ENCODE measurements at places on chromosomes 5 and 9.

DNA sequence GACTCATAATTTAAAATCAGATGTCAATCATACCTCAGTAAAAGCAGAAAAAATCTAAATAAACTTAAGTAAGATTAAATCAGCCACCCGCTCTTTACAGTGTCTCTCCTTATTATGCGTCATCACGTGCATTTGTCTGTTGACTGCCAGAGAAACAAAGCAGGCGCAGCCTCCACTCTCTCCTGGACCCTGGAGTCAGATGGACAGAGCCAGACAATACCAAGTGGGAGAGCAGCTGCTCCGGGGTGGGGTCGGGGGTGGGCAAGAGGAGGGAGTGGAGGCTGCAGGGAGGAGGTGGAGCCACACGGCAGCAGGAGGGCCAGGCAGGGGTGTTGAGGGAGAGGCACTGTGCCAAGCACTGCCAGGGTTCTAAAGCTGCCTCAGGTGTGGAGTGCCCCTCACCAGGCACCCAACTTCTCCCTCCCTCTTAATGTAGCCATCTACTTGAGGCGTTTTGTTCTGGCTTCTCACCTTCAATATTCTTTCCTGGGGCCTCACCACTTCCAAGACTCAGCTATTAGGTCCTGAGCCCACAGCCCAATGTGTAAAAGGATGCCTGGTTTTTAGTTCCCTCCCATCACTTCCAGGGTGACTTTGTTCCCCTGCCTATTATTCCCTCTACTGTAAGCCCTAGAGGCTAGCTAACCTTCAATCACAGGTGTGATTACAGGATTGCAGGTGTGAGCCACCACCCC lies 96.3 kb downstream of the GLDC start:
- DNase-seq: no peak

GRCh38 chr5:124522992-124523391 lies 223.4 kb downstream of the ZNF608 start:
- DNase-seq: no peak

DNA sequence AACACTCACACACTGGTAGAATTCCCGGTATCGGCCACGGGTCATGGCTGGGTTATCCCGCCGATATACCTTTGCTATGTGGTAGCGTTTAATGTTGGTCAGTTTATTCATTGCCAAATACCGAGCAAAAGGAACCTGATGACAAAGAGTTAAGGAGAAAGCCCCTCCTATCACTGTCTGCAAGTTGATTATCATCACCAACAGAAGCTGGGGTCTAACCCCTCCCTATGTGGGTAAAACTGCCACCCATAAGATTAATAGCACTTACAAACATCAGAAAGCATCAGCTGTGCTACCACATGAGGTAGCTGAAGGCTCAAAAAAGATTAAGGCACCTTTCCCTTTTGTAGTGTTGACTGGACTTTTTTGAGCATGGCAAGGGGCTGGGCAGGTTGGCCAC lies 5.6 kb upstream of the DND1 start:
- no peak for DNase-seq

- no peak for DNase-seq
Measured at GRCh38 chr9:4124266-4124665, 175.6 kb downstream of the GLIS3 start.

- no peak for DNase-seq
Measured at GRCh38 chr5:115939059-115939458, 23.2 kb upstream of the LVRN start.

GRCh38 chr5:79728396-79728795 lies 38.8 kb downstream of the CMYA5 start:
- DNase-seq: no peak

- DNase-seq: no peak
Measured at GRCh38 chr5:1388383-1388967, 43.6 kb upstream of the CLPTM1L start.

- DNase-seq: no peak
Measured at GRCh38 chr9:131217331-131218031, 58.8 kb downstream of the FAM78A start.

DNA sequence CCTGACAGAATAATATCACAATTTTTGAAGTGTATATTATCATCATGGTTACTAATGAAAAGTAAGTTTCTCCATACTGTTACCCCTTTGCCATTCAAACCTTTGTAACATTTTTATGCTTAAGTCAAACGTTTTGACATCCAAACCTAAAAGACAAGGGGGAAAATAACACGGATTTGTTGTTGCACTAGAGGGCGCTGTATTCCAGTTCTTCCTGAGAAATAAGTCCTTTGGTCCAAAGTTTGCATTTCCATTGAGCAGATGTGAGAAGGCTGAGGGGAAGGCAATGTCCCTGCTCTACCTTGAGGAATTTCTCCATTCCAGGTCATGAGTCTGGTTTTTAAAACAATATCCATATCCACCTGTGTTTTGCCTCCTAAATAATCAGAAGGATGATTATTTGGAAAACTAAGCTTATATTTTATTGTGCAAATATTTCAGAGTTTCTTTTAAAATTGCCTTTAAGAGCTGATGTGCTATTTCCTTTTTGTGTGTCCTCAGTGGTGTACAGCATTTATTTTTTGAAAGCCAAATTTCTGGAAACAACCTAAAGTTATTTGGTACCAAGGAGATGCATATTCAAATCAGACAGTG lies 9.7 kb downstream of the LECT2 start:
- no peak for DNase-seq

DNA sequence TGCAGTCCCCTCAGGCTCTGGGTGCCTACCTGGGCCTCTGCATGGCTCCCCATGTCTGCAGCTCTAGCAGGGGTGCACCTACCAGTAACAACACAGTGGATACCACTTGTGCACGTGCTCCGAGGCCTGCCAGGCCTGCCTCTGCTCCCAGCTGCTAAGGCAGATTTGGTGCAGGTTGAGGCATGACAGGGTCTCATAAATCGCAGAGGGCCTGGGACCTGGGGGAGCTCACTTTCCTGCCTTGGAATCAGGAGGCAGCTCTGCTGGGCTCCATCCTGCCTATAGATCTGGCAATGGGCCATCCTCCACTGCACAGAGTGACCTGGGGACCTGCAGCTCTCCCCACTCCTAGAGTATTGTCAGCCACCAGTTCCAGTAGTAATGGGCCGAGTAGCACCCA lies 121.9 kb upstream of the CXCL14 start:
- no peak for DNase-seq

DNA sequence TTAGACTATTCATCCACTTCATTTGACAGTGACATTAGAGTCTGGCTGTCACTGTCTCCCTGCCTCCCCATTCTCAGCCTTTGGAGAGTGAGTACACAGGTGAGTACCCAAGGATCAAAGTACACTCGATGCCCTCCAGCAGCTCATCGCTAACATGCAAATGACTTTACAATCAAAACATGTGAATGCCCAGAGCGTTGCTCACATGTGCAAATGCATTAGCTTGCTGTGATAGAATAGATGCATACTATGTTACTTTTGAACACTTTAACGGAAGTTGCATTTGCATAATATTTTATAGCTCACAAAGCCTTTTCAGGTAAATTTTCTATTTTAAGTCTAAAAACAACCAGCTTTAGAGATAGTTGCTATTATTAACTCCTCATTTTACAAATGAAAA lies 107.6 kb downstream of the SYK start:
- no peak for DNase-seq

DNA sequence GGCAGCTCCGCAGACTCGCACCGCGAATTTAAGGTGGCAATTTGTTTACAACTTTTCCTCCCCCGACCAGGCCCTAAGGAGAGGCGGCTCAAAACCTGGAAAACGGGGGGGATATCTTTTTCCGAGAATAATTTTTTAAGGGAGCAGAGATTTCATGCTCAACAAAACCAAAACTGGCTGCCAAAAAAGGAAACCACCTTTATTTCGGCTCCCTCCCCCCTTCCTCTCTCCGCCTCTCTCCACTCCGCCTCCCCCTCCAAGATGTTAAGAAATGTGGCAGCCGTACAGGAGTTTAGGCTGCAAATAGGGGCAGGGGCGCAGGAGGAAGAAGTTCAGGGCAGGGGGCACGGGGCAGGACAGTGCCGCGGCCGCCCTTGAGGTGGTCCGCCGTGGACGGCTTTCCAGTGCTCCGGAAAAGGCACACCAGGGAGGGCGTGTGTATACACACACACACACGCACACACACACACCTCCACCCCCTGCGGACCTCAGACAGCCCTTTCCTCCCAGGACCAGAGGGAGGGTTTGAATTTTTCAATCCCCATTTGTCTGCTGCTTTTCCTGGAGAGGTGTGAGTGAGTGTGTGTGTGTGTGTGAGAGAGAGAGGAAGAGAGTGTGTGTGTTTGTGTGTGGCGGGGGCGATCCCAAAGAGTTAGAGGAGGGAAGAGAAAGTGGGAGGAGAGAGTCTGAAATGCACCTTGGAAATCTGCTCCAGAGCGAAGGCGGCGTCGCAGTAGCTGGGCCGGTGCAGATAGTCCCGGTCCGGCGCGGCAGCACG lies 9.1 kb downstream of the PTCH1 start:
- no peak for DNase-seq

DNA sequence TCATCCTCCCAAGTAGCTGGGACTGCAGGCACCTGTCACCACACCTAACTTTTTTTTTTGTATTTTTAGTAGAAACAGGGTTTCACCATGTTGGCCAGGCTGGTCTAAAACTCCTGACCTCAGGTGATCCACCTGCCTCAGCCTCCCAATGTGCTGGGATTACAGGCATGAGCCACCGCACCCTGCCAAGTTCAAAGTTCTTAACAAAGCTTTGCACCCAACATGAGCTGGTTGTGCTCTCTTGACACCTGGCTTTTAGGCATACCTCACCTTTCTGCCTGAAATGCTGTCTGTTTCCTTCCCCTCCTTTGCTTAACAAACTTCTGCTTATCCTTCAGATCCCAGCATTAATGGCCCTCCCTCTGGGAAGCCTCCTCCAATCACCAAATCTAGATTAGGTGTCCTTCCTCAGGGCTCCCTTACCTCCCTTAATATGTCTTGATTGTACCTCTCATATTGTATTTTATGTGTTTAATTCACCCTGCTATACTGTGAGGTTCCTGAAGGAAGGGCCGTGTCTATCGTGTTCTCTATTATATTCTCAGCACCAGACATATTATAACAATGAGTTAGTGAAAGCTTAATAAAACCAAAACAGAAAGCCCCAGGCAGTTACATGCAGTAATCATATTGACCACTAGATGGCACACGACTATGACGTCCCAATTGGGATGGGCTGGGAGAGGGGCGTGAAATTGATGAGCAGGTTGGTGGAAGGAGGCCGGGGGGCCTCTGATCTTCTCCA lies 62.9 kb upstream of the PPARGC1B start:
- DNase-seq: no peak

DNA sequence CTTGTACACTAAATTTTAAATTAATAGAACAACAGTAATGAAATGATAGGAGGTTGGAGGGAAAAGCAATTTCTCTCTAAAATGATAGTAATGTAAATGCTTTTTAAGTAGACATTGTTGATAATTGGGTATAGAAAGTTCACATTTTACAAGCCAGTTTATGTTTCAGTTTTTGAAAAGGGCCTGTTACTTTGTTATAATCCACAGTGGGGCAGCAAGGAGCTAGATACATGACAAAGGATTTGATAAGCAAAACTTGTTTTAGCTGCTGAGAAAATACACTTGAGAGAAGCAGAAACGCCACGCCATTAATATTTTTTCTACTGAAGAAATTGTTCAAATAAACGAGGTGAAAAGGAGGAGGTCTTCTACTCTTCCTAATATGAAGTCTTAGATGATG lies 30.2 kb downstream of the SREK1 start:
- DNase-seq: no peak

- no peak for DNase-seq
Measured at GRCh38 chr5:181138258-181138657, 7.3 kb upstream of the OR2V1 start.

DNA sequence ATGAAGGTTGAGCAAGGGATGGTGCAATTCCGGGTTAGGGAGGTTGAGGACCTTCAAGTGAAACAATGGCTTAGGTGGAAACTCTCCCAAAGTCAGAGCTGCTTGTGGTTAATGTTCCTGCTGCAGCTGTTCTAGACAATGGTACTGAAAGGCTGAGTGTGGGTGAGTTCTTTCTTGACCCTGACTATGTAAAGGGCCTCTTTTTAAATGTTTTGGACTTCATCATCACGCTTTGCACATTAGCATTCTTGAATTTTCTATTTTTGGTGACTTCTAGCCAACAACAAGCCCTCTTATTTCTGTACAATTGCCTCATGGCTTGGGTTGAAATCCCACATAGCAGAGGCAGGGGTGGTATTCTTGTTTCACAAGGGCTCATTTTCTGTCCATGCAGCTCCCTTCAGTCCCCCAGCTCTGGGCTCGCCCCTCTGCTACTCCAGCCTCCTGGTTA lies 136.3 kb upstream of the ANKRD55 start:
- no peak for DNase-seq

GRCh38 chr9:29039258-29039657 lies 1466.0 kb upstream of the C9orf72 start:
- no peak for DNase-seq

DNA sequence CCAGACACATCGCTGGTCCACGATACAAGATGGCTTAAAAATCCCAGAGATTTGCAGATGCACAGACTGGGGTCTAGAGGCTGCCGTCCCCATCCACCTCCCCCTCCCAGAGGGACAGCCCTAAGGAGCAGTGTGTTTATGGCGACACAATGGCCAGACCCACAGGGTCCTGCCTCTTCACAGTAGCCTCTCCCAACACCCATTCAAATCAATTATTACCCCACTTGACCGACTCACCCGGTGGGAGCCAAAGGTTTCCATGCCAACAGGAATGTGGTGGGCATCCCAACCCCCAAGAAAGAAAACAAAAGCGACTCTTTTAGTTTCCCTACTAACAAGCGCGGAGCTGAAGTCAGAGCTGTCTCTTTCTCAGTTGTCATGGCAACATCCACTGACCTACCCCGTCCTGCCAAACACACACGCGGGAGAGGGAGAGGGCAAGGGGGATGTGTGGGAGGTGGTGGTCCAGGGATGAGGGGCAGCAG lies 209.0 kb downstream of the TTLL11 start:
- no peak for DNase-seq

- no peak for DNase-seq
Measured at GRCh38 chr5:41683181-41683580, 172.8 kb upstream of the PLCXD3 start.

- no peak for DNase-seq
Measured at GRCh38 chr5:137598399-137598798, 99.3 kb upstream of the SPOCK1 start.

DNA sequence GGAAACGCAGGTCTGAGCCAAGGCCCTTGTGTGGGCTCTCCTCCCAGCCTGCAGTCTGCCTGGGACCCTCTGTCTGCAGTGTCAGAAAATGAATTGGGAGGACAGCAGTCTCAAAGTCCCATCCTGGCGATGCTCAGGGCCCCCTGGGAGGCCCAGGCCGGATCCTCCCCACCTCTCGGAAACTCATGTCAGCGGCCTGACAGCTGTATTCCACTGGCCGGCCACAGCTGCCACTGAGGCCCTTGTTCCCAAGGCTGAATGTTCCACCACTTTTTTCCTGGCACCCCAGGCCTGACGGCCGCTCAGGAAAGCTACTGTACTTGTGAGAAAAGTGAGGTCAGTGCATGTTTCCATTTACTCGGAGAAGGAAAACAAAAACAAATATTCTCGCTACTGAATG lies 180.0 kb downstream of the FGF18 start:
- no peak for DNase-seq

DNA sequence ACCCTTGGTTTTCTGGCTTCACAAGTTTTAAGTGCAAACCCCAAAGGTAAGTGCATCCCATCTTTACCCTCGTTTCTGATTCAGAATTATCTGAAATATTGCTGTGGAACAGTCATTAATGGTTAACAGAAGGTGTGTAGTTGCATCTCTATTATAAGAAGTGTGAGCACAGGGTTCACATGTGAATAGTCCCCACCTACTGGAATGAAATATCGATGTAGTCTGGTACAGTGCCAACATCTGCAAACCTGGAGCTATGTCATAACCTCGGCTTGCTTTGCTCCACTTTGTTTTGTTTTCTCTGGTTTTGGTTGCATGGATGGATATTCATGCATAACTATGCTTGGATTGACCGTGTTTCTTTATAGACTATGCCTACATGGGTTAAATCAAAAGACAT lies 12.6 kb downstream of the HTR4 start:
- DNase-seq: no peak

Data from lower lobe of right lung (tissue), 2 donors.